ENCODE measurements at places on chromosomes 2 and 18. TPM values are rescaled to one million over a fixed set of nuclear protein-coding genes. Genes with fewer than 3 reads are reported as not detected.
A peak's percentile ranks its signal among the peaks of the same experiment; 100 is the strongest.

DNA sequence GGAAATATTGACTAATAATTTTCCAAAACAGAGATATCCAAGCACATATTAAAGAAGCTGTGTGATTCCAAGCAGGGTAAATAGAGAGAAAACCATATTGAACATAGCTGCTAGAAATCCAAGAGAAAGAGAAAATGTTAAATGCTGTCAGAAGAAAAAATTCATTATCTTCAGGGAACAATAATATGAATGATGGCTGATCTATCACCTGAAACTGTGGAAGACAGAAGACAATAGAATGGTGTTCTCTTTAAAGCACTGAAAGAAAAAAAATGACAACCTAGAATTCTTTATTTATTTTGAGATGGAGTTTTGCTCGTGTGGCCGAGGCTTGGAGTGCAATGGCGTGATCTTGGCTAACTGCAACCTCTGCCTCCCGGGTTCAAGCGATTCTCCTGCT, 17.3 kb downstream of the PPP1CB start:
- DNase-seq: no peak

DNA sequence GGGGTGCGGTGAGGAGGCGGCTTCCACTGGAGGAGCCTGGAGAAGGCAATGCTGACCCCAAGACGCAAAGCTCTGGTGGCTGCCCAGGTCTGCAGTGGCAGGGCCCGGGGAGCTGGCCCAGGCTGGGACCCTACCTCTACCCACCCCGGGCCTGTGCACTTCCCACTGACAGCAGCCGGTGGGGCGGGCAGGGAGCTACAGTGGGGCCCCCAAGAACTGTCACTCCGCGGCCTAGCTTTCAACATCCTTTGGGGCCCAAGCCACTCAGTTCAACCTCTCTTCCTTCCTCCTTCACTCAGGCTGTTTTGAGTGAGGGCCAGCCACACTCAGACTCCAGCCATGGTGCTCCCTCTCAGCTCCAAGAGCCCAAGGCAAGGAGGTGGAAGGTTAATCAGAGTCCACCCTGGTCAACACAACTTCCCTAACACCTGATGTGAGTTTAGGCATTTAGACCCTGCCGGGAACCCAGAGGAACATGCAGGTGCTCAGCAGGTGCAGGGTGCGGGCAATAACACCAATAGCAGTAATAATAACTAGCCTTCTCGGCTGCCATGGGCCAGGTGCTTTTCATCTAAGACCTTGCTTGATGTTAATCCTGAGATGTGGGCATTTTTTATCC, 93.6 kb downstream of the ZFP36L2 start:
- peak; percentile 70 for DNase-seq

DNA sequence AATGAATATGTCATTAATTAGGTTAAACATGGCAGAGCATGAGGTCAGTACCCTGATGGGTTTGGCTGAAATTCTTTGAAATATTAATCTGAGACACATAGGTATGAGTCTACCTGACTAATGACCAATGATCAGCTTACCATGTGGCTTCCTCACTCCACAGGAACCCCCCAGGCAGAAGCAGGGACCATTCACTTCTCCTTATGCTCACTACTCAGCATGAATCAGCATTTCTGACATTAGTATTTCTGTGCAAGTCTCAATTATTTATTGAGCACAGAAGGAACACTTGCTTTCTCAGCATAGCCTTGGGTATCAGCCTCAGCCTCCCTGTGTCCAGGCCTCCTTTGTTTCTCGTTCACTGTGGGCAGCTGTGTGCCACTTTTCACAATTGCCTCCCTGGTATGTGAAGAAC, 9.3 kb upstream of the KCNE4 start:
- no peak for DNase-seq

- DNase-seq: no peak
Observed at GRCh38 chr2:206858687-206859329, 80.5 kb upstream of the CPO start.

- no peak for DNase-seq
Observed at GRCh38 chr2:23624915-23625314, 239.9 kb downstream of the KLHL29 start.

DNA sequence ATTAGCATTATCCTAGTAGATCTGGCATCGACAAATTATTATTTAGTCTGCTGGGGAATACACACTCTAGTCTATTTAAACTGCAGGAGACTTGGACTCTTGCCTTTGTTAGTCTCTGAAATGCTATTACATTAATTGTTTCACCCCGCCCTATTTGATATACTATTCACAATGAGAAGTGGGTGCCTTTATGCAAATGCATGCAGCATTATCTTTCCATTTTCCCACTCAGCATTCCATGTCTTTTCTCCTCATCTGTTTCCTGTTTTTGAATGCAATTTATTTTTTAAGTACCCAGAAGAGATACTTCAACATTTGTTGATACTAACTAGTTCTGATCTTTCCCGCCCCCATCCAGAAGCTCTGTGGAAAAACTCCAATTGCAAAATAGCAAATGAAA, 395.3 kb upstream of the NXPH2 start:
- no peak for DNase-seq

DNA sequence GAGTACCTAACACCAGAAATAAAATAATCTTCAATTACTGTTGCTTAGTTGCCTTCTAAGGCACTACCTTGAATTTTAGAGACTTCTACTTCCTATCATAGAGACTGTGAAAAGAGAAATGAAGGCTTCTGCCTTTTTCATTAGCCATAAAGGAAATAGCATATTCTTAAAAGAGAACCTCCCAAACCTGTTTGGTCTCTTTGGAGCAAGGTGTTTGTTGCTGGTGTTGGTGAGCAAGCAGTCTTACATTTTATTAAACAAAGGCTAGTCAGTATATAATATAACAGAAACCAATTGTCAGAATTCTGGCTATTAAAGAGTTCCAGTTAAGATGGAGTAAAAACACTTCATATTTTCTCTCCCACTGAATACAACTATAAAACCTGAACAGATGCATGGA, 116.4 kb downstream of the TAF4B start:
- DNase-seq: no peak

DNA sequence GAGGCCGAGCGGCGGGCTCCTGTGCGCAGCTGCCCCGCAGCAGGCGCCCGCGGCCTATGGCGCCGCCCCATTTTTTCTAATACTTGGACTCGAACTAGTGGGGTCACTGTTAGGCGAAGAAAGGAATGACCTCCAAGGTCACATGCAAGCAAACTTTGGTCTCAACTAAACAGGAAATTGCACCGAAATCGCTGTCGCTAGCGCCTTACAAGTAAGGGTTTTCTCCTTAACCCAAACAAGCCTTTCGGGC, 339 bp downstream of the ACAA2 start:
- DNase-seq: no peak

DNA sequence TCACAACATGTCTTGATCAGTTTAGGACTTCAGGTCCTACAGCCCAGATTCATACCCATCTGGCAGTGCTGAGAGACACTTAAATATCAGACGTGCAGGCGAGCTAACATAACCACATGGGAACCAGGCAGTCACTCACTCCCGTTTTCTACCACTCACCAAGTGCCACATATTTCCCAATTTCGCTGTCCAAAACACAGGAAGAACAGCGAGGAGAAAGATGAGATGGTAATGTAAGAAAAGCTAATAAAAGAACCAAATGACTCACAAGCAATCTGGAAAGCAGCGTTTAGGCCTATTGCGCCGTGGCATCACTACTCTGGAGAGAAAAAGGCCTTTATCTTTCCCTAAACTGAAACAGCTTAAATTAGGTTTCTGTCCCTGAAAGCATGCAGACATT, 647.8 kb upstream of the SLC39A10 start:
- DNase-seq: no peak

GRCh38 chr2:62661263-62661635, 44.3 kb upstream of the EHBP1 start:
- DNase-seq: no peak

- DNase-seq: no peak
Observed at GRCh38 chr18:25237571-25238267, 114.2 kb downstream of the ZNF521 start.

DNA sequence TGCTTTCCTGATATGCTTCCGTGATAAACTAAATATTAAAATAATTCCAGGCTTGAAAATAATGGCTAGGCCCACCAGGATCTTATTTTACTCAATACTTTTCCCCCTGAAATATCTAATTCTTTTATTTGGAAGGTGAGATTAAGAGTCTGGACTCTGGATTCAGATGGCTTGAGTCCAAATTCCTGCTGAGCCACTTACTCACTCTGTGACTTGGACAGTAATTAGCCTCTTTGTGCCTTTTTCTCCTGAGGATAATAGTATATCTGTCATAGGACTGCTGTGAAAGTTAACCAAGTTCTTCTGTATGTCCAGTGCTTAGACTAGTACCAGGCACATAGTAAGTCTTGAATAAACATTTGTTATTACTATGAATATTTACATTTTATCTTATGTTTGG, 127.3 kb upstream of the ERBB4 start:
- no peak for DNase-seq

DNA sequence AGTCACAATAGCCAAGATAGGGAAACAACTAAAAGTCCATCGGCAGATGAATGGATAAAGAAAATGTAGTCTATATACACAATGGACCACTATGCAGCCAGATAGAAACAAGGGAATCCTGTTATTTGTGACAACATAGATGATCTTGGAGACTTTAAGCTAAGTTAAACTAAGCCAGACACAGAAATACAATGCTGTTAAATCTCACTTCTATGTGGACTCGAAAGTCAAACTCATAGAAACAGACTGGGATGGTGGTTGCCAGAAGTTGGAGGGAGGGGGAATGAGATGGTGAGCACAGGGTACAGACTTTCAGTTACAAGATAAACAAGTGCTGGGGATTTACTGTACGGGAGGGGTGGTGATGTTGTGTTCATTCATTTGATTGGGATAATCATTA, 5.4 kb upstream of the CNDP1 start:
- DNase-seq: no peak

- DNase-seq: no peak
Observed at GRCh38 chr2:111030260-111030891, 90.3 kb upstream of the BCL2L11 start.

- no peak for DNase-seq
Observed at GRCh38 chr2:235468978-235469655, 24.7 kb upstream of the AGAP1 start.

DNA sequence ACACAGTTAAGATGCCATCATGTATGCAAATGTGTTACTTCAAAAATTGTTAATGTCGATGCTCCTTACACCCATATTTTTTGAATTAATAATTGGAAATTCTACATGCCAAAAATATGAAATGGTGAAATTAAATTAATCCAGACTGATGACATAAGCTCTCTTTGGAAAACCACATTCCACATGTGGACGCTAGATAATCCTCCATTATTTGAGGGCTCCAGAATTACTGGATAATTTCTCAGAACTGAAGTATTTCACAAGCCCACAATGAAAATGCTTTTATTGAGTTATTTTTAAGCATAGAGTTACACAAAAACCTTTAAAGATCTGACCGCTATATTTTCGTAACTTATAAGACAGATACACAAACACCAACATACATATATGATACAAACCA, 47.8 kb downstream of the FARSB start:
- DNase-seq: no peak

GRCh38 chr18:46262856-46263255, 158.7 kb downstream of the HAUS1 start:
- DNase-seq: no peak

- DNase-seq: no peak
Observed at GRCh38 chr2:23541503-23542229, 156.7 kb downstream of the KLHL29 start.

PIKFYVE gene
- total RNA-seq: 39.8 TPM

MC2R gene
- not detected for total RNA-seq

COA5 gene
- total RNA-seq: 36.2 TPM

CCDC102B gene
- 3.9 TPM for total RNA-seq

CRACDL gene
- 2.3 TPM for total RNA-seq

IL1RL1 gene
- total RNA-seq: not detected

MAB21L4 gene
- total RNA-seq: not detected

POTEE gene
- 0.48 TPM for total RNA-seq

C2orf80 gene
- total RNA-seq: not detected

FAM110C gene
- 0.69 TPM for total RNA-seq

SLC23A3 gene
- total RNA-seq: 4.7 TPM

HOXD12 gene
- not detected for total RNA-seq

ZNF521 gene
- not detected for total RNA-seq

ATP6V1B1 gene
- not detected for total RNA-seq

OTX1 gene
- total RNA-seq: not detected

Data from activated naive CD8-positive, alpha-beta T cell treated with anti-CD3 and anti-CD28 coated beads, Interleukin-2, amount 10 ng/mL, durations not matched to agents 7 days and 5 days (primary cell).